ENCODE measurements at places on chromosomes 3 and 15.

DNA sequence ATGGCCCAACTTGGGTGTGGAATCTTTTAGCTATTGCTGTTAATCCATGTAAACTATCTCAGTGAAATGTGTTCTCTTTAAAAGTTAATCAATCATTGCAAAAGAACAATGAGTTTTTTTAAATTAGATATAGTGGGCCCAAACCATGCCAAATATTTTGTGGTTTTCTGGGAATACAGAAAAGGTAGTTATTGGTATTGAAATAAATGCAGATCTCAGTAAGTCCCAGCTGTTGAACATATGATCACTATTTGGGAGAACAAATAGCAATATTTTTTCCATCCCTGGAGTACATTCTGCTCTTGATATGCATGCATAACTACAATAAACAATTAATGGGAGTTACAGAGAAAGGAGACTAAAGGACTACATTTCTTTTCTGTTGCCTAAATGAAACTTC is 36.0 kb upstream of the LEKR1 start:
- DNase-seq = no peak

DNA sequence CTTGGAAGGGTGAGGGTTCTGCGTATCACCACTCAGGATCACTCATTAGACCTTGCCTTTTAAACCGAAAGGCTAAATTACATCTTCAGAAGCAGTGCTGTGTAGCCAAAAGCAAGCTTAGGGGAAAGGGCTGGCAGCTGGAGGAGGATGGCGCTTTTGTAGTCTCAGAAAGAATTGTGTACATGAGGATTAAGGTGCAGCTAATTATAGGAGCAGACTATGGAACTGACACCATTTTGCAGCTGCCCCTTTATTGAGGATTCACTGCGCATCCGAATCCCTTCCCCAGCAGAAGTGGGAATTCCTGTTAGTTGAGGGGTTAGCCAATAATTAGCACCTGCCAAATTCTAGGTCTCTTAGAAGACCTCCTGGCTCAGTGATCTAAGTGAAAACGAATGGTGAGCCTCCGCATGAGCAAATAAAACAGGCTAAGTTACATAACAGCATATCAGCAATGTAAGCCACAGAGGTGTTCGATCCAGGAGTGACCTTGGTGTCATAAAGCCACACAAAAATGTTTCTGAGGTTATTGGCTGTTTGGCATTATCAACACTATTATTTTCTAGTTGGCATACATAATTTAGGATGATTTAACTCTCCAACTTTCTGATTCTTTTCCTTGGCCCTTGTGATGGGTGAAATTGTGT is 42.6 kb upstream of the SEMA6D start:
- no peak for DNase-seq

- DNase-seq = no peak
These were observed 8.5 kb downstream of the SELENOT start for GRCh38 chr3:150611666-150612065.

DNA sequence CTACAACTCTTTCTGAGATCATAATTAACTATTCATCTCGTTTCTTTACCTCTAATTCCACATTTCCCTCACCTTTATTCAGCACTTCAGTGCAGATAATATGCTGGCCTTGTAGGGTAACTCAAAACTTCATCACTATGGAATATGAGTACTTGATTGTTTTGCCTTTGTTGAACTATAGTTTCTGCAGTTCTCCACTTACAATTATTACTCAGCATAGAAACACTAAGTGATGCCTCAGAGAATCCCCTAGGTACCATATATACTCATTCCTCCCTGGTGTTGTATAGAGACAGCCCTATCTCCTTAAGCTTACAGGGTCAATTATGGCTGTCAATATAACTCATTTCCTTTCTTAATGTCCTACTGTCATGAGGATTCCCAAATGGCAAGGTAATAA is 380.6 kb upstream of the RBMS3 start:
- DNase-seq = no peak

- DNase-seq = peak; percentile 13
These were observed 18.5 kb downstream of the CPNE4 start for GRCh38 chr3:132016061-132017041.

DNA sequence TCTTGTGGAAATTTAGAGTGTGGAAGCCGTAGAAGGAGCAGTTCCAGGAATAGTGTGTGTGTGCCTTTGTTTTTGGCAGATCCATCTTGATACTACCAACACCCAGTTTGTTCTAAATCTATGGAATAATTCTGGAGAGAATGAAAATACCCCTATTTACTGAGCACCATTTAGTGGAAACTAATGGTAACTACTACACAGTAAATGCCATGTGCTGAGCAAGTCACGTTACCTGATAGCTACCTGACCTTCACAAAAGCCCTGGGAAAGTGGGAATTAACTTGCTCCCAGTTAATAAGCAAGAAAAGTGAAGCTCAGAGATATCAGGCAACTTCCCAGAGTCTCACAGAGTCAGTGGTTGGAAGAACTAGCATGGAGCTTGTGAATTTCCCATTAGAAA is 137.7 kb downstream of the ARPP21 start:
- DNase-seq = no peak

DNA sequence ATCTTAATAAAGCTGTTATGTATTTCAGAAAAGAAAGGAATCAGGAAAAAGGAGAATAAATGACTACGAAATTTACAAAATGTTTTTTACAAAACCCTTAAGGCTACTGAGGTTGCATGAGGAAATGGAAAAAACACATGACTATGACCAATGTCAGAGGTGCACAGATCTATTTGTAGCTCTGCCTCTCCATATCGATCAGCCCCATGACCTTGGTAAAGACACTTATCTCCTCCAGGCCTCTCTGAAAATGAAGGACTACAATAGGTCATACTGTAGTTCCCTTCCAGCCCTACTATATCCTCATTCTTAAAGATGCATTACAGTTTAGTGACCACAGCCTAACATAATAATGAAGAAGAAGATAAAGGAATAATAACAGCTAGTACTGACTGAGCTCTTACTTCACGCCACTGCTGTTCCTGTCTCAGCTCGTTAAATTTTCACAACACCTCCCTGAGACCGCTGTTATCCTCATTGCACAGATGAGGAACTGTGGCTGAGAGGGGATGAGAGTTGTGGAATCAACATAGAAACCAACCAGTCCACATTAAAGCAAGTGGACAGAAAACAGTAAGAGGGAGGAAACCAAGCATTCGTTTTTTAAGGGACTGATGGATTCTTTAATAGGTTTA is 163.2 kb downstream of the MAGI1 start:
- no peak for DNase-seq

GRCh38 chr15:32889214-32889613 is 171.4 kb downstream of the GREM1 start:
- DNase-seq = no peak

DNA sequence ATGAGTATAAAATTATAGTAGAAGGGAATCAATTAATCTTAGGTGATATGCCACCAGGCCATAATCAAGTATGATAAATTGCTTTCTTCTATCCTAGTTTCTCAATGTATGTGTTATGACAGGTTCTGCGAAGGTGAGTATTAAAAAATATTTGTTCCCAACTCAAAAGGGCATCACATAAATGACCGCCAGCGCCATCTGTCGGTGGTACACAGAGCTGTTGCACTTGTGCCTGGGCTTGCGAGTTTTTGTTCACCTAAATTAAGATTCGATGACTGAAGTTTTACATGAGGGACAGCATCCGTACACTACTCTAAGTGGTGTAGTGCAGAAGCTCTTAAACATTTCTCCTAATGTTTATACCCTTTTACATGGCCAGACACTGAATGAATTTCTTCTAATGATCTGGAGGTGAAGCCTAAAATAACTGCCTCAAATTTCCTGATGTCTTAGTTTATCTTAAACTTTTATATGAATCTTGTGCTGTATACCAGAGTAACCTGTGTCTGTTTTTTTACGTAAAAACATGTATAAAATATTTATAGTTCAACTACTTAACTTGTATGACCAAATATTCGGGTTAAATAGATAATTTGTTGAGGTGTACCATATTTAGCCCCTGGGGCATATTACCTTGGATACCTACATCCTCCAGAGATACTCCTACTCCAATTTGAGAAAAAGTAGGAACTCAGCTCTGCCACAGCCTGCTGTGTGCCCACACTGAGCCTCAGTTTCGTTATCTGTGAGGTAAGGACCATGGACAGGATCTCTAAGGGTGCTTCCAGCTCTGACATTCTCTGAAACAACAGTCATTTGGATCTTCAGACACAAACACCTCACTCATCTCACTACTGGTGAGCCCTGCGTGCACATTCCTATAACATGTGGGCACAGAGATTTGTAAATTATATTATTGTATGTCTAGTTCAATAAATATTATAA is 365.6 kb downstream of the MAGI1 start:
- peak; percentile 37 for DNase-seq

DNA sequence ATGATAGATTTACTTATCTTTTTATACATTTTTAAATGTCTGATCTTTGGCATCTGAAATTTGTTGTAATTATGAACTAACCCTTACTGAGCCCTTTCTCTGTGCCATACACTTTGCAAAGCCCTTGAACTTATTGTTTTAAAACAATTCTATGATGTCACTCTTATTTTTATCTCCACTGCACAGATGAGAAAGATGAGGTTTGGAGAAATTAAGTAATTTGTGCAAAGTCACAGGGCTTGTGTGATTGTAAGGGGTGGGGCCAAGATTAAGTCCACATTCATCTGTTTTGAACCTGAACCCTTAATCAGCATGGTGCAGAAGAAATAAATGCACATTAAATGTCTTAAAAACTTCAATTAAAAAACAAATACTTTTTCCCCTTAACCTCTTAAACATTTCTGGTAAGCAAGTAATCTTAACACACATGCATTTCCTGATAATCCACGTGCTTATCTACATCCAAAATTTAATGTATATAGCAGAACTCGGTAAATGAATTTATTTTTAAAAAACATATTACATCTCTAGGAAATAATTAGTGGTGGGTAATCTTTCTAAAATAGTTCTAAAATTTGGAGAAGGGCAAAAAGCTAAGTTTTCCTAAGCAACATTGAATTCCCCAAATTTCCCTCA is 189.8 kb upstream of the TBC1D5 start:
- DNase-seq = no peak

DNA sequence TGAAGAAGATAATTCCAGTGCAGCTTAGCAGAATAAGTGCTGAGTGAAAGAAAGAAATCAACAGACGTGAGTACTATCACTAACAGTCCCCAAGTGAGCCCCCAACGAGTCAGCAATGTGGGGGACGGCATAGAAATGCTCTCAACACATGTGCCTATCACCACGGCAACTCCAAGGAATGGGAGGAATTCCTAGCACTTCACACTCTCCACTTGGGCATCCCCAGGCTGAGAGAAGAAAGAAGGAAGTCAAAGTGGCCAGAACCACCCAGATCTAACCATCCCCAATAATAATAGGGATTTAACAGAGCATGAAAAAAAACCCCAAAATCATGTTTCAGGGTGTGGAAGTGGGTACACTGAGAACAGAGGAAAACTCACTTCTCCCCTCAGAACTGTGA is 29.3 kb upstream of the CPNE4 start:
- DNase-seq = no peak

- DNase-seq = peak; percentile 56
These were observed 5.4 kb upstream of the ALDH1A2 start for GRCh38 chr15:58070801-58071418.

- DNase-seq = no peak
These were observed 5.9 kb downstream of the CGNL1 start for GRCh38 chr15:57382215-57382614.

Data from RPMI7951 (cell line).